ENCODE measurements at places on chromosomes 4 and X.
A peak's percentile ranks its signal among the peaks of the same experiment; 100 is the strongest.

- DNase-seq: no peak
Measured at GRCh38 chr4:3675251-3676115, 90.7 kb upstream of the ADRA2C start.

DNA sequence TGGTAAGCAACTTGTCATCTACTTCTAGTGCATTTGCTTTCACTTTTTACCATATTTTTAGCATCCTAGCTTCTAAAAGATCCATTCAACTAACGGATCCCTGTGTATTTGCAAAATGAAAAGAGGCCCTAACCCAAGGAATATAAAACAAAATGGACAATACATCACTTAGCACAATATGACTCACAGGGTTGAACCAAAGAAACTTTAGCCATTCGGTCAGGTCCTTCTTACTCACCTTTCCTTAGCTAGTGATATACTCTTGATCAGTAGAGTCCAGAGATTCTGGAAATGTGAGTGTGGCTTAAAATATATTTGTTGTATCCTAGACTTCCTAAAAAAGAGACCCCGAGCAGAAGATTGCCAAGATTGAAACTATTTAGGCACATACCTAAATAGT is 19.5 kb downstream of the TMPRSS11E start:
- DNase-seq: peak; percentile 12

- DNase-seq: peak; percentile 55
Measured at GRCh38 chr4:2045518-2045951, 13.6 kb upstream of the NAT8L start.

DNA sequence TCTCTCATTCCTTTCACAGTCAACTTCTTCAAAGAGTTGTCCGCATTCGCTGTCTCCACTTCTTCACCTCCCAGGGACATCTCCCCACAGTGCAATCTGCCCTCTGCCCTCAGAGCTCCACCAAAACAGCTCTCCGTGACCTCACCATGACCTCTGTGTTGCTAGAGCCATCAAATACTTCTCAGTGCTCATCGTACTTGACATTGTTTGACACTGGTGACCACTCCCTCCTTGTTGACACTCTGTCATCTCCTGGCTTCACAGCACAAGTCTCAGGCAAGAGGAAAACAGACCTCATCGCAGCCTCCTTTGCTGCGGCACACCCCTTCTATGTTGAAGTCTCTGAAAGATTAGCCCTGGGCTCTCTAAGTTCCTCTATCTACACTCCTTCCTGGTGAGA is 90.5 kb upstream of the CCDC160 start:
- DNase-seq: no peak

DNA sequence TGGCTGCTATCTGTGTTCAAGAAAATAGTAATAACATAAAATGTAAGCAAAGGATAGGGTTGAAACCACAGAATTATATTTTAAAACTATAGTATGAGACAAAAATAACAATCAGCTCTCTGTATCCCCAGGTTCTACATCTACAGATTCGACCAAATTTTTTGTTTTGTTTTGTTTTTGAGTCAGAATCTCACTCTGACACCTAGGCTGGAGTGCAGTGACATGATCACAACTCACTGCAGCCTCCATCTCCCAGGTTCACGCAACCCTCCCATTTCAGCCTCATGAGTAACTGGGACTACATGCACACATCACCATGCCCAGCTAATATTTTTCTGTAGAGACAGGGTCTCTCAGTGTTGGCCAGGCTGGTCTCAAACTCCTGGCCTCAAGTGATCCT is 113.2 kb downstream of the MAB21L2 start:
- no peak for DNase-seq

DNA sequence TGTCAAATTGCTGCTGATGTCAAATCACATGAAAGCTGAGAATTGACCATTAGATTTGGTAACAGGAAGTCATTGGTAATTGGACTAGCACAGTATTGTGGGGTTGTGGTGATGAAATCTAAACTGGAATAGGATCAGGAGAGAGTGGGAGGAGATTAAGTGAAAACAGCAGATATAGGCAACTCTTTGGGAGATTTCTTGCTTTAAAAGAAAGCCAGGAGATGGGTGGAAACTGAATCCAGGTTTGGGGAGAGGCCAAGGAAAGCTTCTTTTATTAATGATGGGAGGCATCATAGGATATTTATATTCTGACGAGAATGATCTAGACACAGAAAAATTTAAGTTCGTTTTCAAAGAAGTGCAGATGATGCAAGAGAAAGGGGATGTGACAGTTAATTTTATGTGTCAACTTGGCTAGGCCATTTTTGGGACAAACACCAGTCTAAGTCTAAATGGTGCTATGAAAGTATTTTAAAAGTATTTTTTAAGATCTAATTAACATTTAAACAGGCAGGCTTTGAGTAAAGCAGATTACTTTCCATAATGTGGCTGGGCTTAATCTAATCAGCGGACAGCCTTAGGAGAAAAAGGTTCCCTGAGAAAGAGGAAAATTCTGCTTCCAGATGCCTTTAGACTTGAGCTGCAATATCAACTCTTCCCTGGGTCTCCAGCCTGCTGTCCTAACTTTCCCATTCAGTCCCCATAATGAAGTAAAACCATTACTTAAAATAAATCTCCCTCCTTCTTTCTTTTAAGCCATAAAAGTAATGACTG is 24.7 kb downstream of the SEC24D start:
- DNase-seq: peak; percentile 21

All from astrocyte of the hippocampus (primary cell).